ENCODE measurements at places on chromosomes 5 and 9.

DNA sequence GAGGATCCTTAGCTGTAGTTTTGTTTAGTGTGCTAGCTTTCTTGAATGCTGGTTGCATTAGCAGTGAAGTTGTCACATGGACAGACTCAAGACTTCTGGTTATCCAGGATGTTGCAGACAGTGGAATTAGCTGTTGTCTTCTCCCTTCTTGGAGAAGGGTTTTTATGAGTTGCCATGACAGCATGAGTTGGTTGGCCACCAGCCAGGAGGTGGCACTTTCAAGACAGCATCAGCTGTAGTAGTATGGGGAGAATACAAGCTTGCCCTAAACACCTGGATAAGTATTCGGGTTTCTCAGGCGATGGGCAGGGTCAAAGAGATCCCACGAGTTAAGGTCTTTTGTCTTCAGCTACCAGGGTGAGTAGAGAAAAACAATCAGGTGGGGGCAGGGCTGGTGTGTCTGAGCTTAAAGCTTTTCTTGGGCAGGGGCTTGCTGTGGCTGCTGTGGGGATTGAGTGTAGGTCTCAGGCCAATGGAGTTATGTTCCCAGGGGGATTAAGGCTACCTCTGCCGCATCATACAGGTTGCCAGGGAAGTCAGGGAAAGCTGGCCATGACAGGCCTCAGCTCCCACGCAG is 7.7 kb upstream of the C5orf47 start:
- peak; percentile 19 for DNase-seq

DNA sequence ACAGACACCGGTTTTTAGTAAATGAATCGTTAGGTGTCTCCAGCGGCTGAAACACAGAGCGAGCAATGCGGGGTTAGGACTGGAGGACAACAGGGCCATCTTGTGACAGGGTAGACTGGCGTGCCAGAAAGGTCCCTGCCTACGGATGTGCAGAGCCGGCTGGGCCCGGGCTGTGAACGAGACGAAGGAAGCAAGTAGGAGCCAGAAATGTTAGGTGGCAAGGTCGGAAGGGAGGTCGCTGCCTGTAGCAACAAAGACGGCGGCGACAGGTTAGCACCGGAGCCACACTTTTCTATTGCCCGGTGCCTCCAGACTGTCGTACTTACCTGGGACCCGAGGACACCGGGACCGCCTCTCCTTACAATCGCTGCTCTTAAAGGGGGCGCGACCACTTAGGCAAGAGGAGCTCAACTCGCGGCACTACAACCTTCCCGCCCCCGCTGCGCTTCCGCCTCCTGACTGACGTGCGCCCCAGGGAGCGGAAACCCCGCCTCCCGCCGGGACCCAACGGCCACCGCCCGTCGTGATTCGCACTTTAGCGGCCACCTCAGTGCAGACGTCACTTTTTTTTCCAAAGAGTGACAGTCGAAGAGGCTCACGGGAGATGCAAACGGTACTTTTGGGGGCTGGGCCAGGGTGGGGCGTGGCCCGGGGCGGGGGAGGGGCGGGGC is at the start of gene INIP:
Gene INIP (minus strand): TSS at position 457 of the 671 bp plus-strand sequence. CDS start 1,632 bp downstream, outside the sequence.
- peak; percentile 98 for DNase-seq

- peak; percentile 50 for DNase-seq
Measured at GRCh38 chr5:1521671-1522600, 1.8 kb downstream of the LPCAT1 start.

GRCh38 chr9:297104-297972 is 82.7 kb downstream of the DOCK8 start:
- no peak for DNase-seq

DNA sequence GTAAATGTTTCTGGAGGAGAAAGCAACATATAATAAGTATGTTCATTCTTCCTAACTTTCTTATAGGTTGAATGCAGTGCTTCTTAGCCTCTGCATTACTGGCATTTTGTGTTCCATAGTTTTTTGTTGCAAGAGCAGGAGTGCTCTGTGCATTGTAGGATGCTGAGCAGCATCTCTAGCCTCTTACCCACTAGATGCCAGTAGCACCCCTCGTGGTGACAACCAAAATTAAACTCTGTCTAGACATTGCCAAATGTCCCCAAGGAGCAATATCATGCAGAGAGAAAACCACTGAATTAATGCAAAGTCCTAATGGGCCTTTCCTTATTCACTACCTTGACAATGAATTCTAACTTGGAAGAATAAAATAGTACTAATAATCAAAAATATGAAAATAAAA is 147.0 kb downstream of the GLIS3 start:
- no peak for DNase-seq

DNA sequence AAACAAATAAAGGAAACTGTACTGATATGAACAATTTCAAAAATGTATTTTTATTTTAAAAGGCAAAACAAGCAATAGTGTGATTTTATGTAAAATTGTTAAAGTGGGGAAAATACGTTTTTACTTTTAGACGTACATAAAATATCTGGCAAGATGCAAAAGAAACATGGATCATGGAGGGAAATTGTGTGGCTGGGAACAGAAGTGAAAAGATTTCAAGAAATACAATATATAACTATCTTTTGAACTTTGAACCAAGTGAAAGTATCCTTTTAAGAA is 1.5 kb upstream of the ZNF367 start:
- no peak for DNase-seq

DNA sequence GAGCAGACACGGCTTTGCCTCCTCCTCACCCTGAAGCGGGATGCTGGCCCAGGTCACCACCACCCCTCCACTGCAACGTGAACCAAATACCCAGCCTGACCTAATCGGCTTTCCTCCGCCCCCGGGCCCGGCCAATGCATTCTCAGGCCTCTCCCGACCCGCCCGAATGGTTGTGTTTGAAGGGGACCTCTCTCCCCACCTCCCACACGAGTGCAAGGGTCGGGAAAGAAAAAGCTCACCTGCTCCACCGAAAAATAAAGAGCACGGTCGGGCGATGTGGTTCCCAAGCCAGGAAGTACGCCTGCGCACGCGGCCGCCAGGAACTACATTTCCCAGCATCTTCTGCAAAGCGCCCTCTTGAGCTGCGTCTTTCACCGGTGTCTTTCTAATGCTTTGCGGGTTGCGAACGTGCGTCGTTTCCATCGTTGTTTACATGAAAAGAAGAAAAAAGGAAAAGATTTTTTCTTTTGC is at the start of gene ZNF883:
Gene ZNF883 (minus strand): TSS at position 282 of the 471 bp plus-strand sequence.
- DNase-seq, result peak; percentile 81

- DNase-seq, result no peak
Measured at GRCh38 chr5:1965925-1966324, 83.2 kb upstream of the IRX4 start.

- DNase-seq, result no peak
Measured at GRCh38 chr5:125251703-125252102, 505.3 kb upstream of the ZNF608 start.

DNA sequence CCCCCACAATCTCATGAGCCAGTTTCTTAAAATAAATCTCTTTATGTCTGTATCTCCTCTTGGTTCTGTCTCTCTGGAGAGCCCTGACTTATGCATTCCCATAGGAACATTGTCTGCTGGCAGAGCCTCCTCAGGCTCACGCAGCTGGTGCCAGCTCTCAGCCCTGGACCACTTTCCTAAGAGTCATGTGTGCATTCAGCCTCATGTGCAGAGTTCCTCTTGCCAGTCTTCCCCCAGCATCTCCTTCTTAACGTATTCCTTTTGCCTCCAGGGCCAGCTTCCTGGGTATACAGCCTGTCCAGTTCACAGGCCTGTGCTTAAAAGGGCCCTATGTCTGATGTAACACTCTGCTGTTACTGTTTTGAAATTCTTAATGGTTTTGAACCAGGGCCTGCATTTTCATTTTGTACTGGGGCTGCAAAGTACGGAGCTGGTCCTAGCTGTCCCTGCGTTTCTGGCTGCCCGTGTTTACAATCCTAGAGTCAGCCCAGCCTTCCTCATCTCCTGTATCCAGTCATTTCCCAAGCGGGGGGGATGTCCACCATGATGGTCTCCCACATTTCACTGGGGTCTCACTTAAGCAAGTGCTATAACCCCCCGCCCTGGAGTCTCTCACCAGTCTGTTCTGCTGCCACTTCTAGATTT is 18.1 kb downstream of the ANKRD33B start:
- no peak for DNase-seq

DNA sequence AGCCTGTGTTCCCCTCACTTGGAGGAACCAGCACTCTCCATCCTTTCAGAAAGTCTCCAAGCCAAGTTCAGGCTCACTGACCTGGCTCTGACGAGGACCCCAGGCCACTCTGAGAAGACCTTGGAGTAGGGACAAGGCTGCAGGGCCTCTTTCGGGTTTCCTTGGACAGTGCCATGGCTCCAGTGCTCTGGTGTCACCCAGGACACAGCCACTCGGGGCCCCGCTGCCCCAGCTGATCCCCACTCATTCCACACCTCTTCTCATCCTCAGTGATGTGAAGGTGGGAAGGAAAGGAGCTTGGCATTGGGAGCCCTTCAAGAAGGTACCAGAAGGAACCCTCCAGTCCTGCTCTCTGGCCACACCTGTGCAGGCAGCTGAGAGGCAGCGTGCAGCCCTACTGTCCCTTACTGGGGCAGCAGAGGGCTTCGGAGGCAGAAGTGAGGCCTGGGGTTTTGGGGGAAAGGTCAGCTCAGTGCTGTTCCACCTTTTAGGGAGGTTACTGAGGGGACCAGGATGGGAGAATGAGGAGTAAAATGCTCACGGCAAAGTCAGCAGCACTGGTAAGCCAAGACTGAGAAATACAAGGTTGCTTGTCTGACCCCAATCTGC is 4.7 kb upstream of the NUP214 start:
- no peak for DNase-seq

GRCh38 chr5:33824516-33825195 is 67.1 kb downstream of the ADAMTS12 start:
- DNase-seq, result no peak

DNA sequence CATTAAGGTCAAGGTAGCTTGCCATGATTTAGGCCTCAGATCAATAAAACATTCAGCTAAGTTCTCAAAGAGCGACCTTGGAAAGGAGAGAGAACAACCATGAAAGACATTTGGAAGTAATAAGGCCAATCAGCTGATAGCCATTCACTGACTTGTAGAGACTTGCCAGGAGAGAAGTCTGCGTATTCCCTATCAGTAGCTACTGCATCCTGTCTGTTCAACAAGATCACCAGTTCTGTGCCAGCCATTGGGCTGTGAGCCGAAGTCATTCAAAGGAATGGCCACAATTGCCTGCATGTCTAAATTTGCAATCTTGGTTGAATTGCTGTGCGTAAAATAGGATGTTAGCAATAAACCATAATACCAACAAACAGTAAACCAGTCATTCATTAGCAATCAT is 219.8 kb downstream of the FBXL7 start:
- DNase-seq, result no peak

Measured in NCI-H82 (cell line).